Kidney (tissue), 22 donors: ENCODE measurements at places on chromosomes 12 and 14. TPM values are rescaled to one million over a fixed set of nuclear protein-coding genes. Genes with fewer than 3 reads are reported as not detected.

- H3K27me3 ChIP-seq: no peaks in the 10 kb centered on the region
- H3K4me1 ChIP-seq: no peaks in the 10 kb centered on the region
- DNase-seq: no peak
- H3K27ac ChIP-seq: no peak overlapping the region
- no peak overlapping the region for H3K4me3 ChIP-seq
Measured at GRCh38 chr12:31759632-31760459, 31.0 kb upstream of the AMN1 start.

GRCh38 chr12:6235499-6235898, 35.3 kb downstream of the CD9 start:
- peaks cover 4% of the 10 kb centered on the region for H3K4me1 ChIP-seq
- no peaks in the 10 kb centered on the region for H3K27me3 ChIP-seq
- peak; percentile 54 for DNase-seq
- no peak overlapping the region for H3K4me3 ChIP-seq
- H3K27ac ChIP-seq: no peak overlapping the region

DNA sequence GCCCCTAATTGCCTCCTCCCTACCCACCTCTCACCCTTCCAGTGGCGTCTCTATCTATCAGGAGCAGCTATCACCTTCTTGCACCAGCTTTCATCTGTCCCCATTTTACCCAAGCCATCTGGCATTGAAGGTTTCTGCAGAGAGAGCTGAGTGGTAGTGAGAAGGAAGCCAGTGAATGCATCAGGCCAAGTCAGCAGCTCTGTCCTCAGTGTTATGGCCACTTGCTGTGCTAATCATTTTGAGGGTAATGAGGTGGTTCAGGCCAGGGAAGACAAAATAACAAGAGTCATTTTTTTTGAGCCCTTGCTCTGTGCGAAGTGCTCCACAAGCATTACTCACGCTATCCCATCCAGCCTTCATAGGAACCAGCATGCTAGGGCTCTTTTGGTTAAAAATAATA, 164.7 kb downstream of the SUDS3 start:
- H3K27ac ChIP-seq: no peak overlapping the region
- no peaks in the 10 kb centered on the region for H3K27me3 ChIP-seq
- H3K4me3 ChIP-seq: no peak overlapping the region

DNA sequence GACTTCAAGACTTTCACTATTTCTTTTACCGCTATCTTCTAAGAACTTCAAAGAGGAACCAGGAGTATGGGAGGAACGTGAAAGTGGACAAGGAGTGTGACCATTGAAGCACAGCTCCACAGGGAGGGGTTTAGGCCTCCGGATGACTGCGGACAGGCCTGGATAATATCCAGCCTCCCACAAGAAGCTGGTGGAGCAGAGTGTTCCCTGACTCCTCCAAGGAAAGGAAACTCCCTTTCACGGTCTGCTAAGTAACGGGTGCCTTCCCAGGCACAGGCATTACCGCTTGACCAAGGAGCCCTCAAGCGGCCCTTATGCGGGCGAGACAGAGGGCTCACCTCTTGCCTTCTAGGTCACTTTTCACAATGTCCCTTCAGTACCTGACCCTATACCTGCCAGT, 267.0 kb downstream of the RPL10L start:
- H3K27ac ChIP-seq: no peak overlapping the region
- H3K27me3 ChIP-seq: no peaks in the 10 kb centered on the region
- H3K4me1 ChIP-seq: no peaks in the 10 kb centered on the region
- DNase-seq: no peak

DNA sequence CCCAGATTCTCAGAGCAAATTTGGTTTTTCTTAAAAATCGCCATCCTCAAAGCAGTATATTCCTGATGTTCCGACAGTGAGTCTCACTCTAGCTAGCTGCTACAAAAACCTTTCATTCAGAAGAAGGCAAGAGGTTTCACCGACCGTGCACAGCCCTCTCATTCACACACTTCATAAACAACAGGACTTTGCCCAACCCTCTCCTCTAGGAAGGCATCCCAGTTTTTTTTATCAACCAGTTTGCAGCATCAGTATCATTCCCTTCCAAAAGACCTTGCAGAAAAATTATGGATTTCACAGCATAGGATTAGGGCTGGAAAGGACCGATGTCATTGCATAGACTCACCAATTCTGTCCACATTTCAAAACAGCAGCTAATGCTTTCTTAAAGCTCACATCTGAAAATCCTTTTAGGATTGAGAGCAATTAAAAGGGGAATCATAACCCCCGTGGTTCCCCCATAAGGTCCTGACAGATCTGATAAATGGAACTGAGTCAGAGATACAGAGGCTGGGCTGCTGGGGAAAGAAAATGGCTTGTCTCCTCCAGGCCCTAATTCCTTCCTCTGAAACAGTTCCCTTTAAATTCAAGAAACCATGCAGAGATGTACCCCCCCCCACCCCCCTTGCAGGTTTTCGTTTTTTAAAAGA, 597 bp downstream of the SVOP start:
- H3K36me3 ChIP-seq: no peaks in the 10 kb centered on the region
- H3K27me3 ChIP-seq: no peaks in the 10 kb centered on the region
- no peak for DNase-seq
- H3K27ac ChIP-seq: no peak overlapping the region
- no peaks in the 10 kb centered on the region for H3K4me1 ChIP-seq
- H3K4me3 ChIP-seq: no peak overlapping the region

- no peaks in the 10 kb centered on the region for H3K4me1 ChIP-seq
- no peak overlapping the region for H3K4me3 ChIP-seq
- no peak for DNase-seq
- H3K27me3 ChIP-seq: no peaks in the 10 kb centered on the region
Measured at GRCh38 chr12:49041036-49041880, 19.3 kb downstream of the KMT2D start.

GRCh38 chr12:57042695-57043094, 7.2 kb downstream of the MYO1A start:
- no peaks in the 10 kb centered on the region for H3K4me1 ChIP-seq
- no peak overlapping the region for H3K4me3 ChIP-seq
- H3K36me3 ChIP-seq: no peaks in the 10 kb centered on the region
- H3K27ac ChIP-seq: no peak overlapping the region
- DNase-seq: no peak
- no peaks in the 10 kb centered on the region for H3K27me3 ChIP-seq

- no peak for DNase-seq
- H3K4me3 ChIP-seq: no peak overlapping the region
- peaks cover 12% of the 10 kb centered on the region for H3K4me1 ChIP-seq
- no peak overlapping the region for H3K27ac ChIP-seq
Measured at GRCh38 chr14:91373591-91374254, 43.9 kb downstream of the CCDC88C start.

Gene LMO3
- 3.7 TPM for total RNA-seq
